ENCODE measurements at places on chromosomes 12 and 14.

GRCh38 chr14:58082491-58083098, 69.4 kb downstream of the ARMH4 start:
- DNase-seq, result no peak

DNA sequence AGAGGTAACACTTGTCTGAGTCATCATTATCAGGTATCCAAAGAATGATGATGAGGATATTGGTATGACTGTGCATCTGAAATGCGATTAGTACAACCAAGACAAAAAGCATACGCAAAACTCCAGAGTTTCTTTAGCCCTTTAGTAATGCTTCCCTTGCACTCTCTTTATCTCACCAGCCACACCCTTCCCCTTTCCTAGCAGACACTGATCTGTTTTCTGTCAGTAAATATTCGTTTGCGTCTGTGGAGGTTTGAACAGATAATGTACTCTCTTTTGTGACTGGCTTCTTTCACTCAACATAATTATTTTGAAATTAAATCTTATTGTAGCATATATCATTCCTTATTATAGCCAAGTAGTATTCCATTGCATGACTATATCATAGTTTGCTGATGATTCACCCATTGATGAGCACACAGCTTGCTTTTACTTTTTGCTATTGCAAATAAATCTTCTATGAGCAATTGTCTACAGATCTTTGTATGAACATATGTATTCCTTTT, 775.7 kb downstream of the SLC6A15 start:
- DNase-seq, result no peak

- no peak for DNase-seq
Measured at GRCh38 chr12:114408886-114409851, 3.2 kb upstream of the TBX5 start.

- DNase-seq, result no peak
Measured at GRCh38 chr12:124397807-124398577, 103.1 kb downstream of the RFLNA start.
